ENCODE measurements at places on chromosomes 16 and 17.

- DNase-seq = no peak
Measured at GRCh38 chr17:14316126-14316832, 15.4 kb downstream of the HS3ST3B1 start.

- DNase-seq = no peak
Measured at GRCh38 chr16:36336-36984, 16.9 kb downstream of the POLR3K start.

GRCh38 chr16:19886073-19886941 lies 1.7 kb upstream of the GPRC5B start:
- peak; percentile 95 for DNase-seq

DNA sequence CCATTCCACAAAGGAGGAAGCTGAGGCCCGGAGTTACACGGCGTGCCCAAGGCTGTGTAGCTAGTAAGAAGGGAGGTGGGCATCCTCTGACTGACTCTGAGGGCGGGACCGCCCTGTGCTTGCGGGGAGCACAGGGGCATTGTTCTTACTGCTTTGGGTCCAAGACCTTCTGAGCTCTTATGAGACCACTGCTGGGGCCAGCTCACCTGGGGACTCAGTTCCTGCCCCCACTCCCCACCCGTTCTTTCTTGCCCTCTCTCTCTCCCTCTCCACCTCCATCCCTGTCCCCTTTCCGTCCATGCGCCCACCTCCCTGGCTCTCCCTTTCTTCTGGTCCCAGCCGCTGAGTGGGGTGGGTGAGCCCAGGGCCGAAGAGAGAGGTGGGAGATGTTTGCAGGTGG lies 19.6 kb downstream of the CCR7 start:
- DNase-seq = no peak

GRCh38 chr16:67100569-67101310 lies 9.0 kb upstream of the PHAF1 start:
- peak; percentile 48 for DNase-seq

Measured in eye (tissue), 1 donor.